ENCODE measurements at places on chromosomes 2 and 18. TPM values are rescaled to one million over a fixed set of nuclear protein-coding genes. Genes with fewer than 3 reads are reported as not detected.

The CFAP210 gene
- total RNA-seq, result not detected

The KANSL3 gene
- total RNA-seq, result 36.6 TPM

The GALR1 gene
- not detected for total RNA-seq

The RASGRP3 gene
- total RNA-seq, result 117 TPM

The MC4R gene
- not detected for total RNA-seq

The SPC25 gene
- total RNA-seq, result 6.4 TPM

The ACMSD gene
- not detected for total RNA-seq

The ABCB11 gene
- total RNA-seq, result 0.98 TPM
